Tongue (tissue), 3 donors: ENCODE measurements at places on chromosomes 13 and 19. TPM values are rescaled to one million over a fixed set of nuclear protein-coding genes. Genes with fewer than 3 reads are reported as not detected.

GRCh38 chr19:47309608-47310007 lies at the start of gene C5AR1:
C5AR1 (plus strand) TSS chr19:47309861; CDS start chr19:47309896, 35 bp downstream.
- no peak for DNase-seq

The KLC3 gene
- 13.7 TPM for total RNA-seq

The PKN1 gene
- total RNA-seq, result 83.0 TPM

The ZNF729 gene
- total RNA-seq, result 0.10 TPM

- peak; percentile 83 for DNase-seq
Measured at GRCh38 chr13:57631596-57632275, at the start of gene PCDH17. PCDH17 (plus strand) TSS chr13:57631744; CDS start chr13:57632547, 803 bp downstream.

GRCh38 chr19:18589380-18590272 lies 1.0 kb downstream of the REX1BD start:
- DNase-seq, result peak; percentile 85

The F7 gene
- 1.6 TPM for total RNA-seq

The ZNF556 gene
- 69.1 TPM for total RNA-seq

- DNase-seq, result no peak
Measured at GRCh38 chr19:33291623-33292534, 10.5 kb downstream of the CEBPA start.

GRCh38 chr13:20422362-20422761 lies 103.3 kb downstream of the CRYL1 start:
- DNase-seq, result no peak
